ENCODE measurements at places on chromosomes 7 and 10. TPM values are rescaled to one million over a fixed set of nuclear protein-coding genes. Genes with fewer than 3 reads are reported as not detected.

The C10orf143 gene
- total RNA-seq = 0.56 TPM

The PRXL2A gene
- 1.1 TPM for total RNA-seq

- H3K4me1 ChIP-seq = no peaks in the 10 kb centered on the region
- no peak overlapping the region for H3K27ac ChIP-seq
- no peaks in the 10 kb centered on the region for H3K27me3 ChIP-seq
- no peak overlapping the region for H3K4me3 ChIP-seq
- no peaks in the 10 kb centered on the region for H3K36me3 ChIP-seq
Measured at GRCh38 chr10:88544140-88544870, 38.8 kb downstream of the RNLS start.

The PLEKHS1 gene
- not detected for total RNA-seq

DNA sequence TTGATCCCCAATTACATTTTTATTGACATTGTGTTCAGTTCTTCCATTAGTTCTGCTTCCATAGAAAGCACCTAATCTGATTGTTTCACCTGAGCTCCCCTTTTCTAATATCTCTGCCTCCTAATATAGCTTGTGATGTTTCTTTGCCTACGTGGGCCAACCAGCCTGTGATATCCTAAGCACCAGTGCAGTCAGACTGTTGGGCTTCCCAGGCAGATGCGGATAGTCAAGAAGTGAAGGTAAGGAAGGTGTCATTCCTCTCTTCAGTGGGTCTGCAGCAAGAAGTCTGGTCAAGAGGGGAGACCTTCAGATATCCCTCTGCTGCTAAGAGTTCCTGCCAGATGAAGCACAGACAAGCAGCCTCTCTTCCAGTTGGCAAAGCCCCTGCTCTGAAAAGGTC is 16.2 kb upstream of the DGKI start:
- H3K27me3 ChIP-seq = no peaks in the 10 kb centered on the region
- no peaks in the 10 kb centered on the region for H3K4me1 ChIP-seq
- DNase-seq = no peak
- peaks cover 21% of the 10 kb centered on the region for H3K36me3 ChIP-seq

DNA sequence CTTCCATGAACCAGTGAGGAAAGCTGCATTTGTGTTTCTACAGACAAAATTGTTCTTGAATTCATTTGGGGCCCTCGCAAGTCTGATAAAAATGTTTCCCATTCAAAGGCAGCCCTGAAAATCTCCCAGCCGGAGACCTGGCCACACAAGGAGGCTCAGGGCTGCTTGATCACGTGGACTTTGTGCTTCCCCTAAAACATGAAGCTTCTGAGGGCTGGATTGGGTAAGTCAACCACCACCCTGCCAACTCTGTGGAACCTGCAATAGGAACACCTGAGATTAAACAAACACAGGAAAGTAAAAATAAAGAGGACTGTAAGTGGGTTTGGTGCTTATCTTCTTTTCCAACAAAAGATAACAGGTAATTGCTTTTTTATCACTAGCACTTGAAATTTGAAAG is 133.8 kb downstream of the C10orf90 start:
- peaks cover 2% of the 10 kb centered on the region for H3K27me3 ChIP-seq
- H3K36me3 ChIP-seq = no peaks in the 10 kb centered on the region
- H3K27ac ChIP-seq = no peak overlapping the region
- H3K4me3 ChIP-seq = no peak overlapping the region
- no peaks in the 10 kb centered on the region for H3K4me1 ChIP-seq
- no peak for DNase-seq

DNA sequence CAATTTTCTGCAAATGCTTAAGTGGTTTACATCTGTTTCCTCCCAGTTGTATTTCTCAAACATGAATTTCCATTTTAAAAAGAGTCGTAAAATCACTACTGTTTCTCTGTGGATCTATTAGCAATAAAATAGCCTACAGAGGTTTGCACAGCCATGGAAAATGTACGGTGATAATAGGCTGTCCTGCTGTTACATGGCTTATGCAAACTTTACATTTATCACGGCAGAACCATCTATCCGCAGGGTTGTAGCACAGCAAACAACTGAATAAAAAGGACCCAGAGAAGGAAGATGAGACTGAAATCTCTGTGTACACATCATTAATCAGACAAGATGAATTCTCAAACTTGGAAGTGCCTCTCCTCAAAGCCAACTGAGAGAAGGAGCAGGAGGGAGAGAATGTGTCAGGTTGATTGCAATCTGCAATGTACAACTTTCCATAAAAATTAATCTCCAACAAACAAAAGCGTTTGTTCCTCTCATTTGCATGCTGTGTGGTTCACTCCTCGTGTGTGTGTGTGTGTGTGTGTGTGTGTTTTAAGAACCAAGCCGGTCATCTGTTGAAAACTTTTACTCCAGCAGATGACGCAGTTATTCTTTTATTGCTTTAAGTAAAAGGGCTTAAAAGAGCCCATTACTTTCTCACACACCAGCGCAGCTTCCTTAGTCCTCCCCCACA is 279.3 kb downstream of the SKAP2 start:
- no peaks in the 10 kb centered on the region for H3K4me1 ChIP-seq
- H3K27me3 ChIP-seq = no peaks in the 10 kb centered on the region
- no peaks in the 10 kb centered on the region for H3K36me3 ChIP-seq

- no peaks in the 10 kb centered on the region for H3K36me3 ChIP-seq
- peaks cover 3% of the 10 kb centered on the region for H3K4me1 ChIP-seq
- no peak for DNase-seq
- no peak overlapping the region for H3K27ac ChIP-seq
- H3K4me3 ChIP-seq = no peak overlapping the region
Measured at GRCh38 chr10:114300036-114300645, 61.1 kb downstream of the VWA2 start.

The CYP26C1 gene
- under 0.01 TPM for total RNA-seq

DNA sequence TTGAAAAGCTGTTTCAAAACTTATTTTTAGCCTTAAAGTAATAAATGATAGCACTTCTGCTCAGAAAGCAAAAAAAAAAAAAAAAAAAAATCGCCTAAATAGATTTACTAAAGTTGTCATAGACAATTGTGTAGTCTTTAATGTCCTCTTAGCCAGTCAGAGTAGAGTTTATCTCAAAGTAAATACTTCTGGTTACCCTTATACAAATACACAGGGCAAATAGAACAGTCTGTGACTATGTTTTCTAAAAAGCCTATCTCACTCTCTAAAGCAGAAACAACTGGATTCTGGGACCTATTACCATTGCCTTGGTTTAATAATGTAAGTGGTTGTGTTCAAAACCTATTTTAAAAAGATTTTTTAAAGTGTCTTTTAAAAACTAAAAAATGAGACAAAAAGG is 156.2 kb upstream of the THSD7A start:
- no peaks in the 10 kb centered on the region for H3K27me3 ChIP-seq
- no peaks in the 10 kb centered on the region for H3K4me1 ChIP-seq
- no peak overlapping the region for H3K4me3 ChIP-seq
- no peak overlapping the region for H3K27ac ChIP-seq
- no peak for DNase-seq
- no peaks in the 10 kb centered on the region for H3K36me3 ChIP-seq

GRCh38 chr7:74015670-74016069 is 12.3 kb upstream of the ELN start:
- no peak overlapping the region for H3K4me3 ChIP-seq
- no peaks in the 10 kb centered on the region for H3K36me3 ChIP-seq
- no peak for DNase-seq
- no peaks in the 10 kb centered on the region for H3K27me3 ChIP-seq
- H3K4me1 ChIP-seq = peaks cover 7% of the 10 kb centered on the region

The SNCG gene
- total RNA-seq = 10.6 TPM

The NKX6-2 gene
- not detected for total RNA-seq

The SPDYE5 gene
- total RNA-seq = not detected

The NEUROG3 gene
- not detected for total RNA-seq

GRCh38 chr7:127239814-127240213 is 12.9 kb downstream of the GRM8 start:
- no peak overlapping the region for H3K4me3 ChIP-seq
- no peak overlapping the region for H3K27ac ChIP-seq
- H3K4me1 ChIP-seq = no peaks in the 10 kb centered on the region
- no peaks in the 10 kb centered on the region for H3K27me3 ChIP-seq

- H3K27me3 ChIP-seq = no peaks in the 10 kb centered on the region
- no peaks in the 10 kb centered on the region for H3K36me3 ChIP-seq
- H3K4me3 ChIP-seq = no peak overlapping the region
- H3K4me1 ChIP-seq = no peaks in the 10 kb centered on the region
- H3K27ac ChIP-seq = no peak overlapping the region
Measured at GRCh38 chr7:20520530-20520929, 94.9 kb upstream of the ABCB5 start.

GRCh38 chr7:40393660-40394059 is 258.9 kb downstream of the SUGCT start:
- no peak for DNase-seq
- H3K27ac ChIP-seq = no peak overlapping the region
- no peak overlapping the region for H3K4me3 ChIP-seq
- H3K4me1 ChIP-seq = peaks cover 2% of the 10 kb centered on the region
- no peaks in the 10 kb centered on the region for H3K27me3 ChIP-seq
- no peaks in the 10 kb centered on the region for H3K36me3 ChIP-seq

The IQCE gene
- 6.7 TPM for total RNA-seq

GRCh38 chr10:34097682-34098081 is 717.4 kb downstream of the PARD3 start:
- no peak overlapping the region for H3K4me3 ChIP-seq
- peaks cover 12% of the 10 kb centered on the region for H3K4me1 ChIP-seq
- no peak for DNase-seq
- no peaks in the 10 kb centered on the region for H3K36me3 ChIP-seq
- H3K27ac ChIP-seq = no peak overlapping the region

The PSD gene
- total RNA-seq = 2.0 TPM

DNA sequence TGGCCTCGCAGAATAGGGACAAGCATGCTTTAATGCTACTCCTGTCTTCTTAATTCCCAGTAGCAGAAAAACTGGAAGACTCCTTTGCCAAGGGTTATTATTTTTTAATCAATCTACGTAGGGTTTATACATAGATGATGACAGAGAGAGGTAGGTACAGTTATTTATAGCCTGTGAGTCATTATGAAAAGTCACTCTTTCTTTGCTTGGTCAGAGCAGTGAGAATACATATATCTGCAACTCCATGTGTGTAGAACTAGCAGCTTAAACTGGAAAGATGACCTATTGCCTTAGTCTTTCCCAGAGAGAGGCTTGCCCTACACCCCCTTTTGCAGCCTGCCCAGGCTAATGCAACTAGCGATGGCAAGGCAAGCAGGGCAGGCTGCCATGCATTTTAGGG is 1050.6 kb downstream of the NRG3 start:
- H3K36me3 ChIP-seq = no peaks in the 10 kb centered on the region
- H3K27ac ChIP-seq = no peak overlapping the region
- H3K27me3 ChIP-seq = no peaks in the 10 kb centered on the region

Measured in IMR-90 (cell line).